ENCODE measurements at places on chromosomes 4 and X. TPM values are rescaled to one million over a fixed set of nuclear protein-coding genes. Genes with fewer than 3 reads are reported as not detected.

Gene TRIM2
- 18.6 TPM for total RNA-seq

Gene MEPE
- total RNA-seq = not detected

Gene TBC1D19
- 6.5 TPM for total RNA-seq

Gene KCNIP4
- total RNA-seq = not detected

Gene GLUD2
- total RNA-seq = 1.3 TPM

Gene RRH
- not detected for total RNA-seq

Gene MTCP1
- total RNA-seq = 51.6 TPM

Gene PCDH11X
- total RNA-seq = not detected

Gene SOX3
- not detected for total RNA-seq

Gene MAGEA3
- total RNA-seq = not detected

Gene NLGN4X
- total RNA-seq = 3.1 TPM

Gene ERAS
- not detected for total RNA-seq

Gene CT83
- total RNA-seq = not detected

Gene BEX2
- 1.3 TPM for total RNA-seq

Gene ODAPH
- total RNA-seq = not detected

Gene YY2
- 0.57 TPM for total RNA-seq

Gene EDA2R
- total RNA-seq = 1.2 TPM

Gene CYLC1
- total RNA-seq = not detected

Gene IL21
- total RNA-seq = not detected

Gene GAGE13
- total RNA-seq = not detected

Gene CFAP47
- total RNA-seq = not detected

Gene CXCL1
- 3.0 TPM for total RNA-seq

Gene TENM3
- 6.8 TPM for total RNA-seq

Gene TKTL1
- total RNA-seq = 18.0 TPM

Gene SYNPO2
- 188 TPM for total RNA-seq

Gene CNKSR2
- 0.55 TPM for total RNA-seq

Gene BEND2
- 0.12 TPM for total RNA-seq

Gene PAGE2B
- not detected for total RNA-seq

Gene ZXDA
- total RNA-seq = 3.7 TPM

Gene UGT2B17
- not detected for total RNA-seq

Gene HSFX2
- total RNA-seq = not detected

Gene ADAM29
- total RNA-seq = not detected

Gene RPS6KA6
- 0.37 TPM for total RNA-seq

Gene LINC00632
- 122 TPM for total RNA-seq

Gene CAPN6
- total RNA-seq = not detected

Gene CRMP1
- 1.3 TPM for total RNA-seq

Gene CT45A6
- not detected for total RNA-seq

Gene VSIG1
- not detected for total RNA-seq

Gene GSPT2
- 8.5 TPM for total RNA-seq

Gene SPATA18
- 1.9 TPM for total RNA-seq

Gene CLNK
- total RNA-seq = not detected

Gene PDGFC
- total RNA-seq = 12.8 TPM

Gene SULT1B1
- total RNA-seq = 0.57 TPM

Gene SPANXC
- not detected for total RNA-seq

Gene MAGED4
- 1.1 TPM for total RNA-seq

Gene GAGE12H
- total RNA-seq = not detected

Gene NXF2
- not detected for total RNA-seq

All from left ventricle myocardium superior (tissue), 1 donor.